ENCODE measurements at places on chromosomes 4 and X.

- DNase-seq = no peak
These were observed 90.1 kb upstream of the EFHC2 start for GRCh38 chrX:44433556-44433955.

DNA sequence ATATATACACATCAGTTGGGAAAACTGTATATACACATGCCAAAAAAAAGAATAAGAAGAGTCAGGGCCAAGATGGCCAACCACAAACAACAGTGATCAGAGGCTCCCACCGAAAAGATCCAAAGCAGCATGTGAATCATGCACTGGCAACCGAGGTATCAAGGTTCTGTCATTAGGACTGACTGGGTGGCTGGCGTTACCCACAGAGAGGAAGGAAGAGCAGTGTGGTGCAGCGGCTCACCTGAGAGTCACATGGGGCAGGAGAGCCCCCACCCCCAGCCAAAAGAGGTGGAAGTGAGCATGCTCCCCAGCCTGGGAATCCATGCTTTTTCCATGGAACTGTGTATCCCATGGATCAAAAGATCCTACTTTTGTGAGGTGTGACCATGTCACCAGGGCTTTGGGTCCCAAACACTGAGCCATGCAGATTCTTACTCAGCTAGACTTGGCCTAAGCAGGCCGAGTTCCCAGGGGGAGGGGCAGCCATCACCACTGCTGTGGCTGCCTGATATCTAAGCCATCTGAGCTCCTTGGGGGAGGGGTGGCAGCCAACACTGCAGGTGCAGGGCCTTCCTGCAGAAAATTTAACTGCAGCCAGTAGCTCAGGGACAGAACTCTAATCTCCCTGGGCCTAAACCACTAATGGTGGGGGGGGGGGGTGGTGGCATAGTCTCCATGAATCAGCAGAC is 52.8 kb downstream of the P2RY10 start:
- no peak for DNase-seq

- DNase-seq = no peak
These were observed 4.8 kb upstream of the MPP1 start for GRCh38 chrX:154809939-154810665.

DNA sequence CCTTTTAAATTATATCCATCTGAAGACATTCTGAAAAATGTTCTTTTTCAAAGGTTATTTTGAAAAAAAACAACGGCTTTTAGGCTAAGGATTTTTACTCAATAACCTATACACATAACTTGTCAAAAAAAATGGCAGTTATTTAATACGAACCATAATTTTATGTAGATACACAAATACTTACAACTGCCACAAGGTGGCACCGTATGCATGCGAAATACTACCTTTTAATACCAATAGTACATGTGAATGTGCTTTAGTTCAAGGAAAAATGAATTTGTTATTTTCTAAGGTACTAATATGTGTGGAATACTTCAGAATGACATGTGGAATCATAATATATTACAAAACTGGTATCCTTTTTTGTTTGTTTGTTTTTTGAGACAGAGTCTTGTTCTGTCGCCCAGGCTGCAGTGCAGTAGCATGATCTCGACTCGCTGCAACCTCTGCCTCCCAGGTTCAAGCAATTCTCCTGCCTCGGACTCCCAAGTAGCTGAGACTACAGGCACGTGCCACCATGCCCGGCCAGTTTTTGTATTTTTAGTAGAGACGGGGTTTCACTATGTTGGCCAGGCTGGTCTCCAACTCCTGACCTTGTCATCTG is 4.6 kb upstream of the MAD2L1 start:
- DNase-seq = peak; percentile 65

DNA sequence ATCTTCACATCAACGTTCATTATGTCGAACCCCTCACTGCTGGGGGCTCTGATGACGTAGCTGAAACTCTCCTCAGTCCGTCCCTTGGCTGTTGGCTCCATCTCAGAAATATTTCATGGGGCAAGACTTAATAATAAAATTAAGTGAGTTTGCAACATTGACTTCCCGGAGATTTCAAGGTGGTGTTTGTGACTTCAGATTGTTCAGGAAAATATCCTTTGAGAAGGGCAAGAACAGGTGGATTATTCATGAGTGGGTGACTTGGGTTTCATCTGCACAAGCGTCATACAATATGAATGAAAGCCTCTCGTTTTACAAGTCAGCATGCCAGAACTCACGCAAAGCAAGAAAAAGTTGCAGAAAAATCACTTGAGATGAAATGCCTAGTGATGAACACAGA is at the start of gene C4orf50:
Gene C4orf50, minus strand, starts transcription at position 101 of the 400 bp plus-strand sequence.
- DNase-seq = no peak

- DNase-seq = no peak
These were observed 198.0 kb downstream of the ARHGAP24 start for GRCh38 chr4:85672959-85673358.

DNA sequence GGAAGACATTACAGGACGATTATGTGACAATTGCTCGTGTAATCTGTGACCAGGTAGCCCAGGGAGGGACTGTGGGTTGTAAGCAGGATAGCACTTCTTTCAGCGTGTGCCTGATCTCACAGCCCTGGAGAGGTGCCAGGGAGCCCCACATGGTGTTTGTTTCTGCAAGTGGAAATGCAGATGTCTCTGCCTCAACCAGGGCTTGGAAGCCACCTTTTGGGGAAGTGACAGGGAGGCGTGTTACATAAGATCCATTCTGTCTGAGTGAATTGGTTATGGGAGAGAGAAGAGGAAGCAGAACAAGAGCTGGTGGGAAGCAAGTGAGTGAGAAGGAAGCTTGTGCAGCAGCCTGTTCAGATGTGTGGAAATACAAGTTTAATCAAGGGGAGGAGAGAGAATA is 104.5 kb upstream of the GATB start:
- DNase-seq = no peak

DNA sequence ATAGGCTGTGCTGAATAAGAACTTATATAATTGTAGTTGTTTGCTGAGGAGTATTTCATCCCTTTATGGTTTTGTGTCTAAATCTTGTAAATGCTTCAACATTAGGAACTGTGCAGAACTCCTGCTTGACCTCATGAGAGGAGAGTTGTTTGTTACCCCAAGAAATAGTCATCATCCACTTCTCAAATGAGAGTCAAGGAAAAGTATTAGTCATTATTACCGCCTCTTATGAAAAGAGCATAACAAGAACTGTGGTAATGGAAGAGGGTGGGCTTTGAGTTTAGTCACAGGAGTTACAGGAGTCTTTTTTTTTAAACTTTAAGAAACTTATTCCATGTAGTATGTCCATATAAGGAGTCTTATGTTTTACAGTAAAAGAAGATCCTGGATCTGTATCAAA is 132.9 kb downstream of the RAP1GDS1 start:
- no peak for DNase-seq

DNA sequence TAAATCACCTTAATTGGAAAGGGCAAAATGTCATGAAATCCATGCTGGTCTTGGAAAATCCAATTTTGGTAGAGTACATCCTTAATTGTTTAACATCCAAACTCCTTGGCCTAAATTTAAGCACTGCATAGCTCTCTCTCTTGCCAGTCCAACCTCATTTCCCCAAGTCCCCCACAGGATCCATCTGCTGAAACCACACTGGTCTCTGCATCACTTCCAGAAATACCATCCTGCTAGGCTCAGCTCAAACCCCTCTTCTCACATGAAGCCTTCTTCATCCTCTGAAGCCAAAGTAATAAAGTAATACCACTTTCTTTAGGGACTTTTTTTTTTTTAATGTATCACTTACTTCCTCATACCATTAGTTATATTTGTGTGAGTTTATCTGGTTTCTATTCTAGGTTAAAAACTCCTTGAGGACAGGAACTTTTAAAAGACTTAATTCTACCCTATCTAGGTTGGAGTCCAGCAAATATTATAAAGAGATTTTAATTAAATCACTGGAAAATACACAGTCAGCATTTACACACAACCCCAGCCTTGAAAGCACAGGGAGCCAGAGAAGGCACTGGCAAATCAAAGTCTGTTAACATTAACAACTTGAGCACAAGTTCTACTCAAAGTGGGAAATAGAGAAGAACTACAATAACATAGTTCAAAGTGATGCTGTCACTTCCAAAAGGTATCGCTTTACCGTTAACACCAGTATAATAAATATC is 16.7 kb upstream of the KLF3 start:
- no peak for DNase-seq

- DNase-seq = no peak
These were observed 16.0 kb upstream of the MID1 start for GRCh38 chrX:10636337-10636736.

- no peak for DNase-seq
These were observed 67.9 kb upstream of the SOX3 start for GRCh38 chrX:140572724-140573123.

DNA sequence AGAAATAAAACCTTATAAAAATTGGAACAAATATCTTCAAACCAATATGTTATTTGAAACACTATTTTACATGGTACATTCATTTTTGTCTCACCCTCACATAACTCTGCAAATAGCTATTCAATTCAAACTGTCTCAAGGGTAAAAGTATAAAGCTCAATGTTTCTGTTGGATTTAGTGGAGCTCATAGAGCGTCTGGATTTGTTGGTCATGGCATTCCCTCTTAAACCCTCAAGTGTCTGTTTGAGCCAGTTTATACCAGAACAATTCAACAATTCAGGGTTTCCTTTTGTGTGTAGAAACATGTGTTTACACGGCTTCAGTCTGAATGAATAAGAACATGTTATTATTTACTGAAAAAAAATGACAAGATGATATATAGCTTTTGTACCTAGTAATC is 161.6 kb downstream of the PCDH18 start:
- DNase-seq = no peak

- DNase-seq = no peak
These were observed 57.4 kb downstream of the VEGFC start for GRCh38 chr4:176735300-176735699.

- no peak for DNase-seq
These were observed 15.8 kb downstream of the EGF start for GRCh38 chr4:109928327-109929045.

DNA sequence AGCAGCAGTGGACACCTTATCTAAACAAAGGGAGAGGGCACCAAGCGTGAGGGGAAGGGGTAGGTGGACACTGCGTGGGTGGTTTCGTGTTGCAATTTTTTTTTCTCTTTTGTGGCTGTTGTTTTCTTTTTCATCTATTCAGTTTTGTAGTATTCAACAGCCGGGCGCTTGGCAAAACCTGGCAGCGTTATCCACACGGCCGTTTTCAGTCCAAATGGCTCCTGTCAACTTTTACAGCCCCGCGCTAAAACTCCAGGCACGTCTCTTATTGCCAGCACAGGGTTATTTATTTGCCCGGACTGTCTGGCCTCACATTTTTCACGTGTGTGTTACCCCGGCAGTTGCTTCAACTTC is 192.2 kb downstream of the BCOR start:
- DNase-seq = no peak

DNA sequence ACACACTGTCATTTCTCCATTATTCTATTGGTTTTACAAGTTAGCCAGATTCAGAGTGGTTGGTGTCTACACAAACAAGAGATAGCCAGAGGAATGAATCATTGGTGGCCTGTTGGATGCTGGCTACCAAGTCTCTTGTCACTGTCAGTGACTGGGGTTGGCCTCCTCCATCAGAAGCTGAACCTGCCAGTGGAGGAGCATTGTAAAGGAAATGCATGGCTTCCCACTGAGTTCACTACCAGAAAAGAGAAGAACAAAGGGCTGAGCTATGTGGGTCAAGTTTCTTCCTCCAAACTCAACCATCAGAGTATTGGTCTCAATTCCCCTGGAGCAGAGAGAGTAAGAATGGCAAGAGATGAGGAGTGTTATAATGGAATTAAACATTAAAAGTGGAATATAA is 26.5 kb upstream of the ANKRD50 start:
- DNase-seq = no peak

GRCh38 chrX:152177497-152178269 is 39.3 kb upstream of the MAGEA10 start:
- no peak for DNase-seq

GRCh38 chrX:15334561-15334960 is 762 bp downstream of the PIGA start:
- no peak for DNase-seq

GRCh38 chr4:181819946-181820345 is 423.3 kb upstream of the TENM3 start:
- DNase-seq = no peak

DNA sequence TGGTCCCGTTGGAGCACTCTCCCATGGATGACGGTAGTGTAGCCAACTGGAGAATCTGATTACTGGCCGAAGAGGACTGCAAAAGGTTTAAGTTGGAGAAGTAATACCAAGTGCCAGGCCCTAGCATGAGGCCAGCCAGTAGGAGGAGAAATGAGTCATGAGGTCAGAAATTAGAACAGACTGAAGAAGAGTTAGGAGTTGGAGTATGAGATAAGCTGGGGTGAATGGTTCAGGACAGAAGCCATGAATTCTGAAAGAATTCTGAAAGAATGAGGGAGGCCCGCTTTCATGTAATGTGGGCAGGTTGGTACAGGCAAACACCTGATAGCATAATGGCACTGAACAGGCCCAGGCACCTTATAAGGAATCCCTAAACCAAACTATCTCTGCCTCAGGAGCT is 18.4 kb upstream of the STK26 start:
- no peak for DNase-seq

GRCh38 chr4:137644201-137644600 is 111.9 kb upstream of the PCDH18 start:
- DNase-seq = no peak

GRCh38 chr4:72305080-72305479 is 263.9 kb downstream of the ADAMTS3 start:
- no peak for DNase-seq

DNA sequence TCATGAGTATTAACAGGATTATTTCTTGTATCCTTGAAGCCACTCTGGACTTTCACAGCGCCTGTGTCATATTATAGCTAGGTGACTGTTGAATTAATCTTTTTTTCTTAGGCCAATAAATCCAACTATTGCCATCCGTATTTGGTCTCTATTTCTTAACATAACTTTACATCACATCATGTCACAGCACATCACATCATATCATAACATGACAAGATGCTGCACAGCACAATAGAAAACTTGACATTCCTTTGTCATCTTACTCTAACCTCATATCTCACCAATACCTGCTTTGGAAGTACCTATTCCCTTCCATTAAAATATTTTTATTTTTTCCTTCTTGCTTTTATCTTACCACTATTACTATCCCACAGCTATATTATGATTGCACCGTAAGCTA is 1480.8 kb downstream of the TECRL start:
- no peak for DNase-seq

- DNase-seq = no peak
These were observed 19.4 kb upstream of the ATP8A1 start for GRCh38 chr4:42676066-42676951.

GRCh38 chr4:37246891-37247290 is 2.3 kb downstream of the NWD2 start:
- DNase-seq = no peak

DNA sequence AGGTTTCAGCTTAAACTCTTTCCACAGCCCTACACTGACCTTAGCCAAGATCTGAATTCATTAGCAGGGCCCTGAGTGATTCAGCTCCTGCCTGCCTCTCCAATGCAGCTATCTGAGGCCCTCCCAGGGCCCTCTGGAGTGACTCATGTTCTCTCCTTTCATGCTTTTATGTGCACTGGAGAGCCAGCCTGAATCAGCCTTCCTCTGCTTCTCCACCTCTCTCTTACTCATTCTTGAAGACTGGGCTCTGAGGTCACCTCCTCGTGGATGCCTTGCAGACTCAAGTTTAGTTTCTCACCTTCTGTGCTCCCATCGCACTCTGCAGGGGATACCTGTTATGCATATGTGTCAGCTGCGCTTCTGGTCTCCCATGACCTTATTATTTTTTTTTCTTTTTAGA is 3.1 kb upstream of the OCIAD2 start:
- peak; percentile 82 for DNase-seq

All from smooth muscle cell of the brain vasculature (primary cell).